ENCODE measurements at places on chromosomes 2 and 18. TPM values are rescaled to one million over a fixed set of nuclear protein-coding genes. Genes with fewer than 3 reads are reported as not detected.

Gene MC2R
- total RNA-seq: not detected

Gene SIX3
- total RNA-seq: not detected

Gene ANKRD30BL
- total RNA-seq: not detected

- DNase-seq: no peak
- no peaks in the 10 kb centered on the region for H3K36me3 ChIP-seq
- no peaks in the 10 kb centered on the region for H3K27me3 ChIP-seq
- no peak overlapping the region for H3K4me3 ChIP-seq
- no peak overlapping the region for H3K27ac ChIP-seq
Observed at GRCh38 chr2:42523341-42523740, 29.6 kb upstream of the KCNG3 start.

Gene GPBAR1
- 0.81 TPM for total RNA-seq
